ENCODE measurements at places on chromosomes 3 and 15.

- DNase-seq: no peak
Measured at GRCh38 chr15:32959077-32959476, 235.4 kb downstream of the FMN1 start.

DNA sequence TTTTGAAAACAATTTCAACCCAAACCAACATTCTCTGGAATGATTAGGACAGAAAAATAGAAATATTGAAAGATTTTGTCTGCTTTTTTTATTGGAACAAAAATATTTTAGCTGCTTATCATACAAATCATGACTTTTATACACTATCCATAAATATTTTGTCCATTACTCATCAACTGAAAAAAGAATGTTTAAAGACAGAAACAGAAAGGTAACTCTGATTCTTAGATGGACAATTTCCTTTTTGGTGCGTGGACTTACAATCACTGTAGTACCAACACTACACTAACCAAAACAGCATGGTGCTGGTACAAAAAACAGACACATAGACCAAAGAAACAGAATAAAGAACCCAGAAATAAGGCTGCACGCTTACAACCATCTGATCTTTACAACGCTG is 582.8 kb upstream of the CCDC54 start:
- no peak for DNase-seq

DNA sequence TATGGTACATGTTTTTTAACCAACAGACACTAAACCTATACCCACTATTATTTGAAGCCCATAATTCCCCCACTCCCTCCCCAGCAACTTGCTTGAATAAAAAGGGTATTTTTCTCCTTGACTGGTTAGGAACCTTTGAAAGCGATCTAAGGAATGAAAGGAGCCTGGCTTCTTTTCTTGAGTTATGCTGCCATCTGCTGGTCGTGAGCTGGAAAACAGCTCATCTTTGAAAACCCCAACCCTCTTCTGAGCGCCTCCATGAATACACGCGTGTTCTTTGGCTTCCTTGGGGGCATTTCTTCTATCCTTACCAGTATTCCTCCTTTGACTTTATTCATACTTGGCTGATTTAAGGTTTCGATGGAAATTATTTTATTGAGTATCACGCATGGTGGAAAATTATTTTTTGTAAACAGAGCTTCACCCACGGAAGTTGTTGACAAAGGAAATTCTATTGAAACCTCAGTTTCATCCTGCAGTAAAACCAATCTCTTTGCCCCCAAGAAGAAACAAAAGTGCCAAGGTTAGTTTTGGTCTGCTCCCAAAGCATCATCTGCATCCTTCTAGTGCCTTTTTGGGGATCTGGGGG is 171.6 kb downstream of the SV2B start:
- DNase-seq: peak; percentile 58

DNA sequence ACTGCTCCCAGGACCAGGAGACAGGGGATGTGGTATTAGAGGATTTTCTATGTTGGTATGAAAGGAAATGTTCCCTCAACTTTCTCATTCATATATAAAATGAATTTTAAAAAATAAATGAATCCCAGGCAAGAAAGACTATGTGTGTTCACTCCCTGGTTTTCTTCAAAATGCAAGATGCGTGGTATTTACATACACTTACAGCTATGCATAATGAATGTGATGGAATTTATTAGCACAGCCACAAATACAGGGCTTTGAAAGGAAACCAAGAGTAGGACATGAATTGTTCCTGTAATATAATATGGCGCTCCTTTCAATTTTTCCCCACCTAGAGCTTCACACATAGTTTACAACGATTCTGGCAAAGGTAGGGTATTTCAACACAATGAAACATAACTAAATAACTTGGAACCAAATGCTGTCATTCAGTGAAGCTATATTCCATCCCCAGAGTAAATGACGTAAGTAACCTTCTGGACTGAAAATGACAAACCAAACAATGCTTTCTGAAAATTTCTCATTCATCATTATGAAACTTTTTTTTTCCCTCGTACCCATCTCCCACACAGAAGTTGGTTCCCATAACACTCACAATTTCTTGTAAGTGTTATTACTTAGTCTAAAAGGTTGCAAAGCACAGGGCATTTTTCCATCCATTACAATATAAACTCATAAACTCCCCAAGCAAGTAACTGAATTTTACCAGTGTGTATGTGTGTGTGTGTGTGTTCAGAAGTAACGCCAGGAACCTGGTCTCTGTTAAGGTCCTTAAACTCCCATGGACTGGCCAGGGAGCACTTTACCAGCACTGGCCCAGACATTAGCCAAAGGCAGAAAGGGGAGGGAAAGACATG is 41.8 kb downstream of the CBLB start:
- DNase-seq: no peak

GRCh38 chr3:184255291-184256039 is 5.9 kb downstream of the CAMK2N2 start:
- no peak for DNase-seq

GRCh38 chr3:58528629-58529028 is 8.4 kb downstream of the ACOX2 start:
- DNase-seq: no peak

DNA sequence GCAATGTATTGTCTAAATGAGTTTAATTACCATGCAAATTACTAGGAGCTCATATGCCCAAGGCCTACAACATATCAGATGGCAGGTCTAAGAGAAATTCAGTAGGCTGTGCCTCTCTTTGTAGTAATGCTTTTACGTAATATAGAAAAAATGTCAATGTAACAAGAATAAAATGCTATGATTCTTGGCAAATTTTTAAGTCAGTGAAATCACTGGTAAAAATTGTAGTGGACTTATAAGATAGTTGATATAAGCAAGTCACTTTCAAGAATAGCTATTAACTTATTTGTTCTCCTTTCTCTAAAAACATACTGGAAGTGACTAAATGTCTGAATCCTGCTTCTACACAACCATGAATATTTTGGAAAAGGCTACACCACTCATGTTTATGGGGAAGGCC is 707.8 kb downstream of the TUSC7 start:
- no peak for DNase-seq

GRCh38 chr15:28932361-28932760 is 46.6 kb downstream of the APBA2 start:
- no peak for DNase-seq

- DNase-seq: no peak
Measured at GRCh38 chr15:101244036-101244781, 7.6 kb downstream of the CHSY1 start.

GRCh38 chr15:62440362-62441105 is 275.4 kb upstream of the C2CD4B start:
- no peak for DNase-seq

- no peak for DNase-seq
Measured at GRCh38 chr15:52797625-52798501, 7.7 kb upstream of the ONECUT1 start.

GRCh38 chr15:98232761-98233160 is 272.3 kb downstream of the ARRDC4 start:
- DNase-seq: no peak

DNA sequence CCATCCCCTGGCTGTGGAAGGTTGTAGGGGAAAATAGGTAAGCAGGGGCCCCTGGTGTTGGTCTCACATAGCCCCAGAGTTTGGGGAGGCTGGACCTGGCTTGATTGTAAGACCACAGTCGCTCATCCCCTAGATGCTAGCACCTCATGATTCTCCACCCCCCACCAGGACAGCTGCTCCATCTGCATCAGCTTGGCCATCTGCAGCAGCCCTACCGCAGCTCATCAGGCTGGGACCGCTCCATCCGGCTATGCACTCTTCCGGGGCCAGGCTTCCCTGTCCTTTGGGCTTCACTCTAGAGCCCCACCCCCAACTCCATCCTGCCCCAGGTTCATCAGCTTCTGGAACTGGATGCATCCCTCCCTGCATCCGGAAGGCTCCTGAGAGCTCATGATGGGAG is 12.6 kb downstream of the SCN5A start:
- DNase-seq: no peak

DNA sequence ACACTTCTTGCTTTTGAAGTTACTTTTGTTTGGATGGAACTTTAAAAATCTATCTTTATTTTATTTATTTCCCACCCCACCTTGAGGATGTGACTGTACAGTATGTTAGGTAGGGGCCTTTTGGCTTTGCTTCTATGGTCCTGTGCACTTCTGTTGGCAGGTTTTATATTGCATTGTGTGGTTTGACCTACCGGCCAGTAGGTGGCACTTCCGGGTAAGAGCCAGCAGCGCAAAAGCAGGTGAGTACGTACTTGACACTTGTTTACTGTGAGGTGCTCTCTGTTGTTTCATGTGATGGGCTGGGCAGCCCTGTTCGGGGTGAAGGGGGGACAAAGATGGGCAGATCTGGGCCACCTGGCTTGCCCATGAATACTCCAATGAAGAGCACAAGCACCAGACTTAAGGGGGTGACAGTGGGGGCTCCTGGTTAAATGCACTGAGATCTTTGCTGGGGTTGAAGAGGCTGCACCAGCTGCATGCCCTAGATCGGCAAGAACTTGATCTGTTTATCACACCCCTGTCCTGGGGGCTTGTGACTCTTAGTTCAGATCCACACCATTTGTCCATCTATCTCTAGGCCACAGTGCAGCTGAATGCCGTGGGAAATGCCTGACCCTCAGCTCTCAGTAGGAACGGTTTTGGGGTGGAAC is 131.6 kb downstream of the NLGN1 start:
- DNase-seq: no peak

DNA sequence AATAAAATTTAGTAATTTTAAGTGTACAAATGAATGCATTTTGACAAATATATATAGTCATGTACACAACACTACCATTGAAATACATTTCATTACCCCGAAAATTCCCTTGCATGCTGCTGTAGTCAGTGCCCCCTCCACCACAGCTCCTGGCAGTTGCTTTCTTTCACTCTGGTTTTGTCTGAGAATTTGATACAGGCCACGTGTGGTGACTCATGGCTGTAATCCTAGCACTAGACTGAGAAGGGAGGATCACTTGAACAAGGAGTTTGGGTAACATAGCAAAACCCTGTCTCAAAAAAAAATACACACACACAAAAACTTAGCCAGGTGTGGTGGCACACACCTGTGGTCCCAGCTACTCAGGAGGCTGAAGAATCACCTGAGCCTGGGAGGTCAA is 65.4 kb downstream of the TFRC start:
- DNase-seq: no peak

DNA sequence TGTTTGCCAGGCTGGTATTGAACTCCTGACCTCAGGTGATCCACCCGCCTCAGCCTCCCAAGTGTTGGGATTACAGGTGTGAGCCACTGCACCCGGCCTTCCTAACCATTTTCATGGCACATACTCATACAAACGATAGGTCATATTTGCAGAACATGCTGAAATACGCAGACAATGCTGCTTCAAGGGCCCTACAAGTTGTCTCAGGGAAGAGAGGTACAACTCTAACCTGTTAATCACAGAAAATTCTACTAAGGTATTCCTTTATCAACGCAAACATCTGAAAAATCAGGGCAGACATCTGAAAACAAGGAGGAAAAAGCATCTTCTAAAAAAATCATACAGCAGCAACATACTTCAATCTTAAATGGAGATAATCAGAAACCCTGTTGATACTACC is 39.9 kb downstream of the RAF1 start:
- no peak for DNase-seq

DNA sequence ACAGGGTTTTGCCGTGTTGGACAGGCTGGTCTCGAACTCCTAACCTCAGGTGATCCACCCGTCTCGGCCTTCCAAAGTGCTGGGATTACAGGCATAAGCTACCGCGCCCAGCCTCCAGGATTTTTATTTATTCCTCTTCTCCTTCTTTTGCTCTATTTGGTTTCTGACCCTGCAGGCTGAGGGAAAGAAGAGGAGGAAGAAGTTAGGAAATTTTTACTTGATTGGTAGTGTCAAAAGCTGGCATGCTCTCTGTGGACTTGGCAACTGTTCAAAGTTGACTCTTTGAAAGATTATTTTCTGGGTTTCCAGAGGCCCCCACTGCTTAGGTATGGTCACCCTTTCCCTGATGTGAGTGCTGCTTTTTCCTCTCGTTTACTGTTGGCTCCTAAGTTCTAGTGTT is 372.2 kb downstream of the DIPK2A start:
- no peak for DNase-seq

DNA sequence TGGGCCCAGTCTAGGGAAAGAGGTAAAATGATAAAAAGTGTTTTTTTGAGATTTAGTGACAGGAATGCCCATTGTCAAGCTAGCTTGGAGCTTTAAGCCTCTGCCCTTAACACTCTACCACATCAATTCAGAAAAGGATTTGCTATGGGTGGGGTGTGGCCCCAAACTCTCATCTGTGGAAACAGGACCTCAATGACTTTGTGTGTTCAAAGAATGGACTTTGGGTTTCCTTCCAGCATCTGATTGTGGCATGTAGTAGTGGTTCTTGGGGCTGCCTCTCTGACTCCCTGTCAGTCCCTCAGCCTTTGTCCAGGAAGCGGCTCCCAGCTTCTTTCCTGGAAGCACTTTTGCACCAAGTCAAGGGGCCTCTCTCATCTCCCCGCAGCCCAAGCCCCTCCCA is 56.1 kb downstream of the CCNL1 start:
- no peak for DNase-seq

DNA sequence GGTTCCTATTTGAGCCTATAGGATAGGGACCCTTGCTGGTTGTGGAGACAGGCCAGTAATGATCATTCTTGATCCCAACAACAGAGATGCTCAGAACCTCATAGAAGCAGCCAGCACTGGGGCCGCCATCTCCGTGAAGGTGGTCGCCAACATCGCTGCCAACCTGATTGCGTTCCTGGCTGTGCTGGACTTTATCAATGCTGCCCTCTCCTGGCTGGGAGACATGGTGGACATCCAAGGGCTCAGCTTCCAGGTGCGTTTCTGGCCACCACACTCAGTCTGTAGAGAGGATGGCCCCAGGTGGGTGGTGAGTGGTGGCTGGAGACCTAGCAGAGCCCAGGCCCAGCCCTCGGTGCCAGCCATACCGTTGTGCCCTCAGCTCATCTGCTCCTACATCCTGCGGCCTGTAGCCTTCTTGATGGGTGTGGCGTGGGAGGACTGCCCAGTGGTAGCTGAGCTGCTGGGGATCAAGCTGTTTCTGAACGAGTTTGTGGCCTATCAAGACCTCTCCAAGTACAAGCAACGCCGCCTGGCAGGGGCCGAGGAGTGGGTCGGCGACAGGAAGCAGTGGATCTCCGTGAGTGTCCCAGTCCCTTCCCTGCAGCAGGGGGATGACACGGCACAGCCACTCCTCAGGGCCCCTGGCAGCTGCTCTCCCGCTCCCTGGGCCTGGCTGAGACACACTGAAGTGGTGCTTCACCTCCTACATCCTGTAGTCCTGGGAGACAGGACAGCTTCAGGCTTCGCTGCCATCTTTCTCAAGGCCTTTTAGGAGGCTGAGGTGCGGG is 46.5 kb upstream of the PDE8A start:
- no peak for DNase-seq

GRCh38 chr3:166052440-166052839 is 215.2 kb upstream of the BCHE start:
- no peak for DNase-seq

All from NCI-H1694 treated with DMSO at 0.1 percent for 48 hours (cell line).